ENCODE measurements at places on chromosomes 6 and 20.

- no peak for DNase-seq
Measured at GRCh38 chr6:52352239-52353018, 9.5 kb upstream of the PAQR8 start.

- DNase-seq, result no peak
Measured at GRCh38 chr6:36375644-36376155, 11.8 kb downstream of the ETV7 start.

GRCh38 chr20:3732327-3733118, at the start of gene HSPA12B:
TSS of gene HSPA12B (plus strand) at chr20:3732685. CDS start at chr20:3738675, 5,990 bp downstream.
- DNase-seq, result no peak

- no peak for DNase-seq
Measured at GRCh38 chr6:25327432-25327831, 48.3 kb downstream of the CARMIL1 start.

DNA sequence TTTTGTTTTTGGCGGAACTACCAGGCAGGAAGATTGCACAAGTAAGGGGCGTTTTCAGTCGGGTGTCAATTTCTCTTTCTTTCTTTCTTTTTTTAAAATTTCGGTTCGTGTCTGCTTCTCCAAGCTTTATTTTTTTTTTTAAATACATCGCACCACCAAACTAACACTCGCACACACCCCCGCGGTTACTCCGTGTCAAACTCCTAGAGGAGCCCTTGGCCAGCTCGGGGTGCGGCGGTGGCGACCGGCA, 338 bp downstream of the UTRN start:
- no peak for DNase-seq

GRCh38 chr6:134902074-134902861, 47.6 kb downstream of the ALDH8A1 start:
- DNase-seq, result no peak

GRCh38 chr6:94510877-94511276, 1066.5 kb upstream of the MANEA start:
- DNase-seq, result peak; percentile 26

- DNase-seq, result no peak
Measured at GRCh38 chr6:151451417-151451949, 443 bp downstream of the RMND1 start.

- no peak for DNase-seq
Measured at GRCh38 chr6:143055213-143055612, 5.5 kb upstream of the AIG1 start.

- no peak for DNase-seq
Measured at GRCh38 chr20:9626357-9626756, 112.0 kb downstream of the LAMP5 start.

DNA sequence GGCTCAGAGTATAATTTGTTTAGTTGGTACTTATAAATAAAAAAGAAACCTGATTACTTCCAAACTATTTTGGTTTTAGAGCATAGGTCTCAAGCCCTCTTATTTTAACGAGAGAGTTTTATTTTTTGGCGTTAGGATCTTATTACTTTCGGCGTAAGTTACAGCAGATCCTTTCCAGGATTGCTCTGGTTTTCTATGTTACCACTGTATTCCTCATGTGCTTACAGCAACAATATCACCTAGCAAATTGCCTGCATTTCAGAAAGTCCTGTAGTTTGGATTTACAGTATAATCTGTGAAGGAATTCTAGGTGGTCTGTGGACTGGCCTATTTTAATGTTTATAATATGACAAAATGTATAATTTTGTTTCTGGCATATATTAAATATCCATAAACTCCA, 54.1 kb downstream of the TRMT11 start:
- DNase-seq, result no peak

- no peak for DNase-seq
Measured at GRCh38 chr20:46618316-46619100, 32.8 kb downstream of the SLC13A3 start.

- no peak for DNase-seq
Measured at GRCh38 chr6:165227644-165228329, 81.6 kb downstream of the C6orf118 start.

GRCh38 chr6:136593748-136594490, 43.7 kb upstream of the MAP7 start:
- DNase-seq, result no peak

- DNase-seq, result no peak
Measured at GRCh38 chr6:42979523-42980177, 669 bp upstream of the PEX6 start.

- DNase-seq, result no peak
Measured at GRCh38 chr6:163183806-163184205, 230.7 kb upstream of the QKI start.

- no peak for DNase-seq
Measured at GRCh38 chr20:16530201-16530681, 43.0 kb downstream of the KIF16B start.

DNA sequence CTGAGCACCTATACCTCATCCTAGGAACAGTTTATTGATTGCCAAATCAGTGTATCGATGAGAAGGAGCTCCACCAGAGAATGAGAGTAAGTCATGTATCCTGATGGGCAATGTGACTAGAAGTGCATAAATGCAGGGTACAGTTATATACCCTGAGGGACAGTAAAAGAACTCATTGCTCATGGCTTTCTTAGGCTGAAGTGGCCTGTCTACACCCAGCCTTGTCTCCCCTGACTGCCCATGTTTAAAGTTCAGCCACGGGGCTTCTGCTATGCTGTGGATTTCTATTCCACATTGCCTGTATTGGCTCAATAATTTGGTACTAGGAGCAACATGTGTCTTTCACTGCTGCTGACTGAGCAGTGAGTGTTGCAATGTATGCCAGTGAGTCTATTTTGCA, 400.4 kb upstream of the IMPG1 start:
- no peak for DNase-seq

GRCh38 chr6:167661552-167662044, 165.1 kb upstream of the AFDN start:
- DNase-seq, result no peak

DNA sequence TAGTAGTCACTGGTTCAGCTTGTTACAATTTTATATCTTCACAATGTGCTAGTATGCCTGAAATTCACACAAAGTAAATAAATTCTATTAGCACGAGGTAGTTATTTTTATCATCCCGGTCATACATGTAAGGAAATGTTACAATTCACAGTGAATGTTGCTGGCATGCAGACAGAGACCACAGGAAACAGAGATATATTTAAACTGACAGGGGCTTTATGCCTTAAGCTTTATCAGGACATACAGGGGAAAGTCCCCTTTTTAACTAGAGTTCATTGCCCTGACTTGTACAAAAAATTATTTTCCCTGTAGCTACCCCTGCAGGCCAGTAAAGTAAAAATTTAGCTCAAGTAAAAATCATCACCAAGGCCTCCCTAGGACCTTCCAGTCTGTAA, 712.0 kb upstream of the NRSN1 start:
- peak; percentile 20 for DNase-seq

- DNase-seq, result no peak
Measured at GRCh38 chr6:15518878-15519277, 143.9 kb downstream of the DTNBP1 start.

Data from D341Med (cell line).